Hindlimb muscle (tissue), 1 donor: ENCODE measurements at places on chromosomes 5 and 9. TPM values are rescaled to one million over a fixed set of nuclear protein-coding genes. Genes with fewer than 3 reads are reported as not detected.

RAD50 gene
- polyA plus RNA-seq = 24.9 TPM

RAI14 gene
- 15.7 TPM for polyA plus RNA-seq

PAPPA gene
- 0.67 TPM for polyA plus RNA-seq

FSTL4 gene
- 5.2 TPM for polyA plus RNA-seq

TAF7 gene
- 76.5 TPM for polyA plus RNA-seq

COL23A1 gene
- polyA plus RNA-seq = 1.8 TPM

CNTLN gene
- polyA plus RNA-seq = 7.4 TPM

CCNG1 gene
- 267 TPM for polyA plus RNA-seq

ANKRD31 gene
- 0.14 TPM for polyA plus RNA-seq

DAP gene
- 44.5 TPM for polyA plus RNA-seq
